Stimulated activated naive CD8-positive, alpha-beta T cell treated with anti-CD3 and anti-CD28 coated beads, Interleukin-15, Interleukin-2, amounts not matched to agents 100 U/mL and 50 U/mL, for 24 hours (primary cell): ENCODE measurements at places on chromosomes 13 and 19.

GRCh38 chr13:60230593-60230992 lies 66.9 kb upstream of the DIAPH3 start:
- no peak for DNase-seq

- no peak for DNase-seq
These were observed 1277.1 kb upstream of the MIR17HG start for GRCh38 chr13:90070362-90070761.

DNA sequence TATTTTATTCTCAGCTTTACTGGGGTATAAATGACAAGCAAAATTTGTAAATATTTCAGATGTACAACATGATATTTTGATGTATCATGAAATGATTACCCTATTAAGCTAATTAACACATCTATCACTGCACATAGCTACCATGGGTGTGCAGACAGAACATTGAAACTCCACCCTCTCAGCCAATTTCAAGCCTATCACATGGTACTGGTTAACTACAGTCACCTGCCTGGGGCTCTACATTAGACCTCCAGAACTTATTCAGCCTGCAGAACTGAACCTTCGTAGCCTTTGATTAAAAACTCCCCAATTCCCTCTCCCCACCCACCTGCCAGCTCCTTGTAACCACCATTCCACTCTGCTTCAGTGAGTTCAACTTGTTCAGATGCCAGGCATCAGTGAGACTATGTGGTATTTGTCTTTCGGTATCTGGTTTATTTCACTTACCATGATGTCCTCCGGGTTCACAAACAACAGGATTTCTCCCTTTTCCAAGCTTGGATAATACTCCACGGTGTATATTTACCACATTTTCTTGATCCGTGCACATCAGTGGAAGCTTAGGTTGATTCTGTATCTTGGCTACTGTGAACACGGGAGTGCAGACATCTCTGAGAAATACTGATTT lies 19.2 kb downstream of the RAB20 start:
- no peak for DNase-seq

DNA sequence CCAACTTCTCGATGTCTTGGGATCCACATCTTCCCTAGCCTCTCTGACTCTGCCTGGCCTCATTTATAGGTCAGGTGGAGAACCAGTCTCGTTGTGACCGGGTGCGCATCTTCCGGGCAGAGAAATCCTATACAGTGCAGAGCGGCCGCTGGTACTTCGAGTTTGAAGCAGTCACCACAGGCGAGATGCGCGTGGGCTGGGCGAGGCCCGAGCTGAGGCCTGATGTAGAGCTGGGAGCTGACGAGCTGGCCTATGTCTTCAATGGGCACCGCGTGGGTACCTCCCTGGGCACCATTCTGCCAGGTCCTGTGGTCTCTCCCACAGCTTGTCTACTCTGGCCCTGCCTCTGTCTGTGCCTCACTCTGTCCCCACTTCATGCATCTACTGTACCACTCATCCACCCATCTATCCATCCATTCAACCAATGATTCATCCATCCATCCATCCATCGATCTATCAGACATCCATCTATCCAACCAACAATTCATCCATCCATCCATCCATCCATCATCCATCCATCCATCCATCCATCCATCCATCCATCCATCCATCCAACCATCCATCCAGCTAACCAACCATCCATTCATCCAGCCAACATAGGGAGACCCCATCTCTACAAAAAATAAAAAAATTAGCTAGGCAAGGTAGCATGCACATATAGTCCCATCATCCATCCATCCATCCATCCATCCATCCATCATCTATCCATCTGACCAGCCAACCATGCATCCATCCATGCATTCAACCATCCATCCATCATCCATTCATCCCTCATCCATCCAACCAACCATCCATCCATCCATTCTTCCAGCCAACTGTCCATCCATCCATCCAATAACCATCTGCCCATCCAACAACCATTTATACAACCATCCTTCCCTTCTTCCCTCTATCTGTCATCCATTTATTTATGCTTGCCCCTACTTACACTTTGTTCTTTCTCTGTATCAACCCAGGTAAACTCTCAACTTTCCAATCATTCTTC lies 34.3 kb downstream of the RYR1 start:
- no peak for DNase-seq

DNA sequence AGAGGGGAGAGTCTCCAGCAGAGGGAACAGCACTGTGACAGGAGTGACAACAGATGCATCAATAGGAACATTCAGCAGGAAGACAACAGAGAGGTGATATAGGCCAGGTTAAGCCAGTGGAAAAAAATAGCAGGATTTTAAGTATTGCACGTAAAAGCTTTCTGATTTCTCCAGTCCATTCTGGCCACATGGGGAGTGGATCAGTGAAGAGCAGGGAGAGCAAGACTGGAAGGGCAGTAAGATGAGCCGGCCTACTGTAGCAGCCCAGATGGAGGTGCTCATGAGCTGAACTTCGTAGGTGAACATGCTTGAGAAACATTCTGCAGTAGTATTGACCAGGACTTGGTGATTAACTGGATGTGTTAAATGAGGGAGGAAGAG lies 1.7 kb downstream of the UTP14C start:
- DNase-seq = no peak

DNA sequence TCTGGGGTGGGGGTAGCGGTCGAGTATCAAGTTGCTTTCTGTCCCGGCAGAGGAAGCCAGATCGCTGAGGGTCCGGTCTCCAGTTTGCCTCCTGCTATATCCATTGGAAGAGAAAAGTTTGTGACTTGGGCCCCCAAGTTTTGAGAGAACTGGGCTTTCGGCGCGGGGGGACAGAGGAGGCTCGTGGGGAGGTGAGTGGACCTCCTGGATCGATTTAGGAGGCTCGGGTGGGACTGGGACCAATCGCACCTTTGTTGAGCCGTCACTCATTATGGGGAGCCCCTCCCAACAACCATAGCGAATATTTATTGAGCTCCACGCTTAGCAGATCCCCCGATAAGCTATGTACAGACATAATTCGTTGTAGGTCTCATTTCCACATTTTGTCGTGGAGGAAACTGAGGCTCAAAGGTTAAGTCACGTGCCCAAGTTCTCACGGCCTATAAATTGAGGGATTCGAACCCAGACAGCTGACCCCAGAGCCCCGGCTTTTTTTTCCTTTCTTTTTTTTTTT lies 909 bp downstream of the RFXANK start:
- no peak for DNase-seq

DNA sequence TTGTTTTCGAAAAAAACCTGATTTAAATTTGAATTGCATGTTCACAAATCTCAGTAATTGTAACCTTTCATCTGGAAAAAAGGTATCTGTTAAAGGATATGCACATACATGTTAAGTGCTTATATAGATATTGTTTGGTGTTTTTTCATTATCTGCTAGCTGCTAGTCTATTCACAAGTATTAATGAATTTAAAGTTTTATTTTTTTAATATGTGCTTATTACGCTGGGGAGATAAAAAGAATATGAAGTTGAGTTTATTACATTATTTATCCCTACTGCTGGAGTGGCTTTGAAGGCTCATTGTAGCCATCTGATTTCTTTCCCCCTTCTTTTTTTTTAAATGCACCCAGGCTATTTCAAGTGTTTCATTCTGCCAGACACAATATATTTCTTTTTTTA lies 3.9 kb upstream of the MAB21L1 start:
- no peak for DNase-seq
